ENCODE measurements at places on chromosomes 4 and X.

GRCh38 chr4:187424636-187425035 lies 570.9 kb upstream of the ZFP42 start:
- no peak for DNase-seq

DNA sequence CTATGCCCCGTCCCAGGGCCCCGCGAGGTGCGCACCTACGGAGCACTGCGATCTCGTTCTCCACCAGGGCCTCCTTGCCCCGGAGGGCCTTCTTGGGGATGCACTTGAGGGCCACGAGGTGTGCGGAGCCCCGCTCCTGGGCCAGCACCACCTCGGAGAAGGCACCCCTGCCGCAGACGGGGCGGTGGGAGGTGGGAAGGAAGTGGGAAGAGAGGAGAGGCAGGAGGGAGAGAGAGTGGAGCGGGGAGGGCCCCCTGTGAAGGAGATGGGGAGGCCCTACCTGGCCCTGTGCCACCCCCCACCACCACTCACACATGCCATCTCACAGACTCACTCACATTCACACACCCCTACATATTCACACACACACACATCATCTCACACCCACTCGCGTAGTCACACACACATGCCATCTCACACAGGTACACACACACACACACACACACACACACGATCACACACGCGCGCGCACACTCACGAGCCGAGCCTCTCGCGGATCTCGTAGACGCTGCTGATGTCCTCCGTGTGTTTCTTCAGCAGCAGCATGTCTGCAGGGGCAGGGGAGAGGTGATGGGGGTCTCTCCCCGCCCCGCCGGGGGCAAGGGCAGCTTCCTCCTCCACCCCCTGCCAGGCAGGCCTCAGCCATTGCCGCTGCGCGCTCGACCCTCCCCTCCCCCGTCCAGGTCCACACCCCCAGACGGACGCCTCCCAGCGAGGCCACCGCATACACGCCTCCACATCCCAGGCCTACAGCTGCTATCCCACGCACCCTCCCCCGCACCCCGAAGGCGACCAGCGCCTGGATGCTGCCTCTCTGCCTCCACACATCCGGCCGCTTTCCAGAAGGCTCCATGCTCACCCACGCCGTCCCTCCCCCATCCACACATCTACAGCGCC lies 834 bp downstream of the PNCK start:
- no peak for DNase-seq

DNA sequence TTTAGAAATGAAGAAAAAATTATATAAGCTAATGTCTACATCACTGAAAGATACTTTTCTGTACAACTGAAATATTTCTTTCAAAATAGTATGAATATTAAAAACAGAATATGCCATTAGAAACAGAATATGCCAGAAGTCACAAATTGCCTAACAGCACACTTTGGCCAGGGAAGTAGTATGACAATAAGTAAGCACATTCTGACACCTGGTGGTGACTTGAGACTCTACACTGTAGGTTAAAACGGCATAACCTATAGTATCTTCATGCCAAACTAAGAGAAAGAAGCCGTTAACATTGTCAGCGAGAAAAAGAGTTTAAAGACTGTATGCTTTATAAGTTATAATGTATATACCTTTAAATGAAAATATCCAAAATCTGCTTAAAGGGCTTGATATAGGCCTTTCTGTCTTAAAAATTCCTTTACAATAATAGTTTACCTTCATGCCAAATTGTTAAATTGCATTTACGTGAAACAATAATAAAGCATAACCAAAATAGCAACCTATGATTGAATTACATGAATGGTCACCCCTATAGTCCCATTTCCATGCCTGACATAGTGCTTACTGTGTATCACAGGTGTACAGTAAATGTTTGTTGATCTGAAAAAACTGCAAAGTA lies 32.8 kb downstream of the FAM13A start:
- DNase-seq: no peak

- no peak for DNase-seq
Observed at GRCh38 chr4:104938624-104939023, 208.1 kb upstream of the TET2 start.

DNA sequence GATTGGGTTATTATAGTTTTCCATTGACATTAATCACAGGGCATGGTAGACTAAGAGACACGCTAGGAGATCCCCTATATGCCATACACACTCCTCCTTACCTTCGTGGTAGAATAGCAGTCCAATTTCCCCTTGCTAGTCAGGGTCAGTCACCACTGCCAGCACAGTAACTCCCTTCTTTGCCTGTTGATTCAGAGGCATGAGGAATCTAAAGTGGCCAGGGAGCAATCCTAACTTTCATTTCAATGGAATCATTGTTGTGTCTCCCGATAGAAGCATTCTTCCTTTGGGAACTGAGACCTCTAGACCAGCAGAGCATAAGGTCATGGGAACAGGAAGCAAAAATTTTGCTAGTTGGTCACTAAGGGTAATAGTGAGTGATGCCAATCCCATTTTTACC lies 51.1 kb downstream of the COL25A1 start:
- DNase-seq: no peak

DNA sequence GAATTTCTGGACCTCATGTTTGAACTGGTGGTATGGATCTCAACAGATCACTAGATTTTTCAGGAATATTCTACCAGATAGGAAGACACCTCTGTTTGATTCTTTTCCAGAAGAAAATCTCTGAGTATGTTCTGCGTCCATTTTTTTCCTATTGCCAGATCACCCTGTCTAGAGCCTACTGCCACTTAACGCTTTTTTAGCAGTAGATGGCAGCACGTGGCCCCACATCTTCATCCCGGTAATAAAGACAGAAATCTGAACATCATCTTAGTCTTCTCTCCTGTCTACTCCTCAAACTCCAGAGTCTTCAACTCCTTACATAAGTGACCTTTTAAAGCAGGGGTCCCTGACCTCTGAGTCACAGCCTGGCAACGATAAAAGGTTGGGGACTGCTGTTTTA lies 184.7 kb downstream of the TMA16 start:
- DNase-seq: no peak

- no peak for DNase-seq
Observed at GRCh38 chr4:185272245-185272644, 62.8 kb downstream of the SNX25 start.

DNA sequence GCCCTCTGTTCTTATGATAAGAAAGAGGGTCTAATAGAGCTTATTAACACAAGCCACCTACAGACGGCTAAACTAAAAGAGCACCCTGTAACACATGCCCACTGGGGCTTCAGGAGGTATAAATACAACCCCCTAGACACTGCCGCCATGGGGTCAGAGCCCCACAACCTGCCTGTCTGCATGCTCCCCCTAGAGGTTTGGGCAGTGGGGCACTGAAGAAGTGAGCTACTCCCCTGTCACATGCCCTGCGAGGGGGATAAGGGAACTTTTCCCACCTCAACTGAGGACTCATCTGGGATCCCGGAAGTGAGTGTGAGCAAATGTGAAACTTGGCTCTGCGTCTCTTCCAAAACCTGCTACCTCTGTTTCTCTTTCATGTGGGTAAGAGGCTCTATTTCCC lies 334.5 kb downstream of the ADAM29 start:
- DNase-seq: no peak

DNA sequence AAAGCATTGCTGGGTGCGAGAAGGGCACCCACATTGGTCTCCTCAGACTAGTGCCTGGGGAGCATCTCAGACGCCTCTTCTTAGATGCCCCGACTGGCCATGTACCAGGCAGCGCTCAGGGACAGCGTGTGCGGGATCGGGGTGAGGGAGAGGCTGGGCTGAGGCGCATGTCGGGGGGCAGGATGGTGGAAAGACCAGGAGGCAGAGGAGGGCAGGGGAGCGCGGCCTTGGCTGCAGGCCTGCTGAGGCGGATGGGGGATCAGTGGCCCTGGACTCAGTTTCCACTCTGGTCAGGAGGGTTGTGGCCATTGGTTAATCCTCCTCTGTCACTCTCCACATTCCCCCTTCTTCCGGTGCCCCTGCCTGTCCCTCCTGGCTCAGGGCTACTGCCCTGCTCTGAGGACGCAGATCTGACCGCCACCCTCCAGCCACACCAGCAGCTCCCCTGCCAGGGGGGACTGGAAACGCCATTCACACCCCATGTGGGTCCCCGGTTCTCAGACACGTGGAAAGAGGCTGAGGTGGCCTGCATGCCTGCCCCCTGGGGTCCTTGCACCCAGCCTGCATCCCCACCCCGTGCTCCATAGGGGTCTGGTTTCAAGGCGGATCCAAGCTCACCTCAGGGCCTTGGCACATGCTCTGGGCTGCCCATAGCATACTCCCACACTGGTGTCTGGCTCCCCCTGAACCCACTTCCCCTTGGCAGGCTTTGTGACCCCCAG lies 105.9 kb downstream of the CPZ start:
- no peak for DNase-seq

GRCh38 chr4:109434007-109434971 lies 674 bp downstream of the SEC24B start:
- DNase-seq: peak; percentile 16
